ENCODE measurements at places on chromosomes 1 and 21.

DNA sequence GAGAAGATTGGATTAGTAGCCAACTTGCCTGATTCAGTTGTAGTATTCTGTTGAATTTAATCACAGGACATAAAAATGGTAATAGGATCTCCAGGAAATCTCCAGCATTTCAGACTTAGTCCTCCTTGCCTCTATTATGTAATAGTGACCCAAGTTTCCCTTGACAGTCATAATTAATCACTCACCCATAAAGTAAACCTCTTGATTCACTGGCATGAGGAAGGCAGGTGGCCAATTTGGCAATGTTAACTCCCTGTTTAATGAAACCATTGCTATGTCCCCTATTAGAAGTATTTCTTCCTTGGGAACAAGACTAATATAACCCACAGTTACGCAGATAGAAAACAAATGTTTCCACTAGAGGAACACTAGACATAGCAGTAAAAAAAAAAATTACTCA is 604.8 kb upstream of the CXADR start:
- no peak for DNase-seq

DNA sequence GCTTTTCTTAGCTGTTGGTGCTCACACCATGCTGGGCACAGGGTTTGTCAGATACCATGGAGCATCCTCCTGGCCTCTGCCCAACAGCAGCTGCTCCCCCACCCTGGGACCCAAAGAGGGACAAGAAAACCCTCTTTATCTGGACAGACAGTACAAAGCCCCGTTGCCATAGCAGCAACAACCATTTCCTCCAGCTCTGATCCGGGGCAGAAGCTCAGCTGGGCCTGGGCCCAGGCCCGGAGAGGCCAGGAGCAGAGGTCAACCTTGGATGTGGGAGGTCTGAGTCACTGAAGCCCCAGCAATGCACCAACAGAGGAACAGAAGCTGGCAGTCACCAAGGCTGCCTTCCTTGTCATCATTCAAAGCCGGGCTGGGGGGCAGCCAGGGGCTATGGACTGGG is 228.4 kb upstream of the POU3F1 start:
- no peak for DNase-seq

GRCh38 chr1:4018466-4019146 is 118.5 kb upstream of the C1orf174 start:
- no peak for DNase-seq

GRCh38 chr1:36159614-36160387 is 3.8 kb downstream of the MAP7D1 start:
- no peak for DNase-seq

GRCh38 chr1:113168946-113169345 is 95.9 kb downstream of the LRIG2 start:
- DNase-seq: no peak

GRCh38 chr1:205054013-205054412 is 11.0 kb downstream of the CNTN2 start:
- DNase-seq: no peak

DNA sequence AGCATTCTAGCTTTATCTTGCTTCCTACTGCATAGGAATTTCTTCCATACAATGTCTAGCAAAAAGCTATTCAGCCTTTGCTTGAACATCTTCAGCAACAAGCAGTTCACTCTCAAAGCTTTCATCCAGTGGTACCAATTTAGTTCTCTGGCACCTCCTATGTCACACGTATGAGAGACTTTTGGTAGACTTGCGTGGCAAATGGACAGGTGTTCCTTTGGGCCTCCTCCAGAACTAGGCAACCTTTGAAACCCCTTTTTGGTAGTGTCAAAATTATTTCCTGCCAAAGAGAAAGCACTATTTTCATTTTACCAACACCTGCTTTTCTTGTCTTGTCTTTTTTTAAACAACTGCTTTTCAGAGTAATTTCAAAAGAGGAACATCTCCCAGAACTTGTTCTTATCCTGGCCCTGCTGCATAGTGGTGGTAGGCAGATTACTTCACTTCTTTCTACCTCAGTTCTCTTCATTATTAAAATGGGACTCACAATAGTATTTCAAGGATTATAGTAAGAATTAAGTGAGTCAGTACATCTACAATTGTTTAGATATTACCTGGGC is 122.4 kb downstream of the MAST2 start:
- no peak for DNase-seq

DNA sequence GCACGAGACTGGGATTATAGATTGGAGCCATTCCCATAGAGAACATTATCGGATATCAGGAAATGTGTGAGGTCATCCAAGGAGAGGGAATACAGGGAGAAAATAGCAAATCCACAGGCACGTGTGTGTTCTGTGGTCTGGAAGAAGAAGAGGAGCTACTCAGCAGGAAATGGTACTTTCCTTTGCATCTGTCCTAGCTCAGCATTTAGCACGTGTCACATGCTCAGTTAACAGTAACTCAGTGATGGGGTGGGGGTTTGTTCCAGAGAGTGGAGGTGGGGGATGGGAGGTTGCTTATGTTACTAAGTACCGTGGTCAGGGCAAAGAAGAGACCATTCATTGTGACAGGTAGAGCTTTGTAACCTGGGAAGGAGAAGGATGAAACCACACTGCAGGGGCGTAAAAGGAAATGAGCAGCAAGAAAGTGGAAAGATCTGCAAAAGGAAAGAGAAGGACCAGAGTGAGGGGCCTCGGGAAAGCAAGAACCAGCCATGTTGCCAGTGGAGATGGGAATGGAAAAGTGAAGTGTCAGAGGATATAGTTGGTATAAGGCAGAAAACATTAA is 100.4 kb downstream of the ATP5PO start:
- no peak for DNase-seq

GRCh38 chr1:240831191-240831631 is 219.3 kb upstream of the GREM2 start:
- no peak for DNase-seq

DNA sequence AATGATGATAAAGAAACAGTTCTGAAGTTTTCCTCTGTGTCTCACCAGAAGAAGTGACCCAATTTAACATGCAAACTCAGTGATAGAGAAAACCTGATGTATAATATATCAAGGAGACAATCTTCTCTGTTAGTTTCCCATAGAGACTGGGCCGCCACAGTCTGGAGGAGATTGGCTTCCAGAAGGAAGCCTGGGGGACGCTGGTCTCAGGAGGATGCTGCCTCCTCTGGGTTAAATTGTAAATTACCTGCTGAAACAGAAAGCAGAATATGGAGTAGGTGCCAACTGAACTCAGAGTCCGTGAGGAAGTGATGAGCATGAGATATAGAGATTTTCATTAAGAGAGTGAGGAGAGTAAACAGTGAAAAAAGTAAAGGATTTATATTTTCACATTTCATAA is 15.8 kb downstream of the OR14I1 start:
- no peak for DNase-seq

DNA sequence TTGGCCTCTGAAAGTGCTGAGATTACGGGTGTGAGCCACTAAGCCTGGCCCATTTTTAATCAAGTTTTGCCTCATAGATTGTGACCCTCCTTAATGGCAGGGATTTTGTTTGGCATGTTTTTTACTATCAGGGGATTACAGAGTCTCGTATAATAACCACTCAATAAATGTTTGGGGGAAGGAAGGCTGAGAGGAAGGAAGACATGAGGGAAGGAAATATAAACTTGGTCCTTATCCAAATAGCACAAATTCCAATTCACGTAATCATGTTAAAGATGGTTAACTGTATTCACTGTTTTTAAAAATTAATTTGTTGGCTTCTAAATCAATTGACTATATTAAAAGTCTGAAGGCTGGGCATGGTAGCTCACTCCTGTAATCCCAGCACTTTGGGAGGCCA is 30.9 kb upstream of the SERTAD4 start:
- DNase-seq: no peak

- DNase-seq: no peak
Observed at GRCh38 chr1:244219149-244219548, 168.1 kb downstream of the ZBTB18 start.

GRCh38 chr1:197127246-197127912 is 19.1 kb downstream of the ASPM start:
- DNase-seq: no peak

DNA sequence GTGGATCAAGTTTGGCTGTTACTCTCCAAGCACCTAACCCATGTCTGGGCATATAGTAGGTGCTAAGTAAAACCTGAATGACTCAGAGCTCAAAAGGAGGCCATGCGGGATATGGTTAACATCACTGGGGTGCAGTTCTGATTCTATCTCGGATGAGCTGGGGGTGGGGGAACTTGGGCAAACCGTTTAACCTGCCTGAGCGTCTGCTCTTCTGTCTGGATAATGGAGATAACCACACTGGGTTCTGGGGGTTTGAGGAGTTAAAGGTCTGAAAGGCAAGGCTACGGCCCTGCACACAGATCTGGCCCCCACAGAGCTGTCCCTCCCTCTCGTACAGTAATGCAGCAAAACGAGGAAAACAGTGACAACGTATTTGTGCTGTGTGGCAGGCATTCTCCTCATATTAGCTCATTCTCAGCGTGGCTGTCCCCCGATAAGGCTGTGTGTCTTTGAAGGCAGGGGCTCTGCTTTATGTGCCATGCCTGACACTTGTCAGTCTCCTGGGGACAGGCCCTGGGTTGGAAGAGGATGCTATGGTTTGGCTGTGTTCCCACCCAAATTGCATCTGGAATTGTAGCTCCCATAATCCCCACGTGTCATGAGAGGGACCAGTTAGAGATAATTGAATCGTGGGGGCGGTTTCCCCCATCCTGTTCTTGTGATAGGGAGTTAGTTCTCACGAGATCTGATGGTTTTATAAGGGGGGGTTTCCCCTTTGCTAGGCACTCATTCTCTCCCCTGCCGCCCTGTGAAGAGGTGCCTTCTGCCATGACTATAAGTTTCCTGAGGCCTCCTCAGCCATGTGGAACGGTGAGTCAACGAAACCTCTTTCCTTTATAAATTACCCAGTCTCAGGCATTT is 6.8 kb upstream of the ALDH4A1 start:
- DNase-seq: no peak

GRCh38 chr1:25208561-25209222 is 23.6 kb downstream of the SYF2 start:
- no peak for DNase-seq
